ENCODE measurements at places on chromosomes 5 and 9.

- DNase-seq = no peak
Measured at GRCh38 chr5:72842816-72843215, 26.4 kb downstream of the TNPO1 start.

- DNase-seq = no peak
Measured at GRCh38 chr5:173920866-173921555, 32.9 kb downstream of the CPEB4 start.

DNA sequence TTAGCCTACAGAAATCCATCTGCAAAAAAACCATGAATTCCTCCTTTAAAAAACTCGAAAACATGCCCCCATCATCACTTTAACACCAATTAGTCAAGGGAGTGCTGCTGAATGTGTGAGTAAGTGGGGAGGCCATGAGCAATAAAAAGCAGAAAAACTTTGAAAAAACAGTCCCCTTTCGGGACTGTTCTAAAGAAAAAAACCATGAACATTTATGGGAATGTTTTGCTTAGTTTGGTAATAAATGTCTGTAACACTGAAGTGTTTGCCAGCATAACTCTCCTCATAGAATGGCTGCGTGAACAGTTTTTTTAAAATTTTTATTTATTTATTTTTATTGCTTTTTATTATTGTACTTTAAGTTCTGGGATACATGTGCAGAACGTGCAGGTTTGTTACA, 99.4 kb upstream of the TARS1 start:
- DNase-seq = no peak

DNA sequence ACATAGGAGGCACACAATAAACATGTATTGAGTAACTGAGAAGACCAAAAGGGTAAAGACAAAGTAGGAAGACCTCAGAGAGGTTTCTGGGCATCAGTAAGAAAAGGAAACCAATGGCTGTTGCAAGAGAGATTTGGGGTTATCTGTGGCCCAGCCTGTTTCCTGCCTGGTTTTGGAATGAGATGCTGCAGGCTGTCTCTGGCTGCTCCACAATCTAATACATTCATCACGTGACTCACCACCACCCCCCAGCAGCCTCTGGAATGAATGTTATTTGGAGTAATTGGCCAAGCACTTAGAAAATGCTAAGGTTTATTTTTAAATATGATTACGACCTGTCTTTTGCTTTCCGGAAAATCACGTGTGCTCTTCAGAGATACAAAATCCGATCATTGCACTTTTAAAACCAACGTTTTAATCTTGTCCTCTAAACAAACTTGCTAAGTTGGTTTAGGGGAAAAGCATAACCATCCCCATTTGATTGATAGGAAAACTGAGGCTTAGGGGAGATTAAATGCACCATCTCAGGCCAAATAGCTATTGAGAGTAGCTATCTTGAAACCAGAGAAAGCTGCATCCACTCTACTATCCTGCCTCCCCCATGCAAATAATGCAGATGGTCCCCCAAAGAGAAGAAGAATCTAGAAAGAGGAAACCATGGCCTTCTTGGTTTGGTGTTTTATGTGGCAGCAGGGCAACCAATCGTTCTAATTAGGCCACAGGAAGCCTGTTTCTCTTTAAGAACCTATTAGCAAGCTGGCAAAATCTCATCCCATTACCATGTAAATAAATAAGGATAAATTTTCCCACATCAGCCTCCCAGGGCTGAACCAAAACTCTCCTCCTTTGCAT, 151.8 kb upstream of the ADRA1B start:
- no peak for DNase-seq

DNA sequence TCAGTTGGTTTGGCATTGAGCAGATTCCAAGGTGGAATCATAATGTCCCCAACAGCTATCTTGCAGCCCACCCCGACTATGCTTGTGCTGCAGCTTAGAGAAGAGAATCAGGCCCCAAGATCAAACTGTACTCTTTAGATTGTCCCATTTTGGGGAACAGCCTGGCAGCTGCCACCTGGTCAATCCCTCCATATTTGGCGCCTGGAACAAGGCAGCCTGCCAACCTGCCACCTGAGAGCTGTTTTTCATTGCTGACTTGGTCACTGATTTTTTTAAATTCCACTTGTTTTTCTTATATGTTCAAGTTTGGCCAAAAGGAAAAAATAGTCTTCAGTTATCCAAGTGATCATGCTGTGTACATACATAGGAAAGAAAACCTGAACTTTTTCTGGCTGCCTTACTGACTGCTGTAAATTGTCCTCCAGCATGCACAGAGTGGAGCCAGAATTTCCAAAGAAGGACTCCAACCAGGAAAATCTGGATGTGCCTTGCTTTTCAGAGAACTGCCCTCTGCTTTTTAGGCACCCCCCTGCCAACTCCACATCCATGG, 504.2 kb downstream of the ENC1 start:
- DNase-seq = no peak

DNA sequence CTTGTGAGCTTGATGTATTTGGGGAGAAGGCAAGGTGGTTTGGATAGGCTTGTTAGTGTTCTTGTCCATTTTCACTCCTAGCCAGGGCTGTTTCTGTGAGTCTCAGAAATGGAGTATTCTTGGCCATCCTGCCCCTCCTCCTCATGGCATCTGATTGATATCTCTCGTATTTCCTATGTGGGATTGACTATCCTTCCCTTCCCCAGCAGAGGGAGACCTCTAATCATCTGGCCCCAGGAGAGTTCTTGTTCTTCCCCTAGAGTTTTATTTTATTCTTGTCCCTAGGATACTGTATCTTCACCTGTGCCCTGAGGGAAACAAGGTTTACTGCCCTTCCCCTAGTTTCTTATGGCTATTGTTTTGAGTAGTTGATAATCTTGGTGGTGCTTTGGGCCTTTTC, 114.4 kb downstream of the VPS13A start:
- no peak for DNase-seq

Data from activated T-helper 9 cell treated with anti-CD3 and anti-CD28 coated beads, Interleukin-2, amount 50 U/mL, for 16 hours (primary cell).